Naive thymus-derived CD8-positive, alpha-beta T cell (primary cell): ENCODE measurements at places on chromosomes 11 and 22.

GRCh38 chr11:128506999-128507611, 80.3 kb downstream of the ETS1 start:
- peak; percentile 64 for DNase-seq

GRCh38 chr22:37015587-37015878, 3.7 kb downstream of the TST start:
- no peak for DNase-seq

GRCh38 chr22:35742342-35743100, 24.8 kb downstream of the APOL5 start:
- no peak for DNase-seq

DNA sequence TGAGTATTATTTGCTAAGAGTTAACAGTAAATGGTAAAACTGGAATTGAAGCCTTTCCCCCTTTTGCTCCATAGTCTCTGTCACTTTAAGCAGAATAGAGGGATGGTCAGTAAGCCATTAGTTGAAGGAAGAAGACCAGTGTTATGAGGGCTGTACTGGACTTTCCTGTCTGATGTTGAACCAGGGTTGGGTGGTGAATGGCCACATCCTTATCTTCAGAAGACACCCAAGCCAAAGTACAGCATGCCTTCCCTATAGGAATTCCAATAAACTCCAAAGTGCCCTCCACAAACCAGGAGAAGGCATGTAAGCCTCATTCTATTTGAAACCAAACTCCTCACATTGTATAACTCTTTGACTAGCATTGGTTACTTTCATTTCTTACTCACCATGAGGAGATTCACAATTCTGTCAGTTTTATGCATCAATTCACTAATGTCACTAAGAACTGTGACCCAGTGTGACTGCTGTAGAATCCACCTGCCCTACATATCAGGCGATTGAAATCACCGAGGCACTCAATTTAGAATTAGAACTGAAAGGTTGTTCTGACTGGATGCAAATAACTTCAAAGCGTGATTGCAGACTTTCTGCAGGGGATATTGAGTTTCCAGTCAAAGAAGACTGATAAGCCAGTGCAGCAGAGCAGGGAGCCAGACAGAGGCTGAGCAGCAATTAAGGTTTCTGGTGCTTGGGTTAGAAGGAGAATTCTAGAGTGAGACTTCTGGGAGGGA, 107.1 kb upstream of the DDI1 start:
- DNase-seq, result no peak

DNA sequence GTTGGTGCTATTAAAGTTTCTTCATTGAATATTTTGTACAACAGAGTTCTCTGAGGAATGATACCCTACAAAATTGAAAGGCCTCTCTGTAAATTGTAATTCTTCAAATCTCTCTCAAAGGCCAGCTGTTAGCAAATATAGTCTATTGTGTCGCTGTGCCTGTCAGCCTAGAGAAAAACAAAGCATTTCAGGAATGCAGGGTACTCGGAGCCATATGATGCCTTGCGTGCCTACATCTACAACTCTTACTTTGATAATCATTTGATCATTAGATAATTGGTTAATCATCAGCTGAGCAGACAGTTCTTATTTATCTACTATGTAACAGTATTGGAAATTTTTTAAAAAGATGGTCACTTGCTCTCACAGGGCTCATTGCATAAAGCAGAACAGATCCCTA, 67.3 kb downstream of the RNF169 start:
- DNase-seq, result no peak
